SW 1271 (cell line): ENCODE measurements at places on chromosomes 5 and 9.
A peak's percentile ranks its signal among the peaks of the same experiment; 100 is the strongest.

DNA sequence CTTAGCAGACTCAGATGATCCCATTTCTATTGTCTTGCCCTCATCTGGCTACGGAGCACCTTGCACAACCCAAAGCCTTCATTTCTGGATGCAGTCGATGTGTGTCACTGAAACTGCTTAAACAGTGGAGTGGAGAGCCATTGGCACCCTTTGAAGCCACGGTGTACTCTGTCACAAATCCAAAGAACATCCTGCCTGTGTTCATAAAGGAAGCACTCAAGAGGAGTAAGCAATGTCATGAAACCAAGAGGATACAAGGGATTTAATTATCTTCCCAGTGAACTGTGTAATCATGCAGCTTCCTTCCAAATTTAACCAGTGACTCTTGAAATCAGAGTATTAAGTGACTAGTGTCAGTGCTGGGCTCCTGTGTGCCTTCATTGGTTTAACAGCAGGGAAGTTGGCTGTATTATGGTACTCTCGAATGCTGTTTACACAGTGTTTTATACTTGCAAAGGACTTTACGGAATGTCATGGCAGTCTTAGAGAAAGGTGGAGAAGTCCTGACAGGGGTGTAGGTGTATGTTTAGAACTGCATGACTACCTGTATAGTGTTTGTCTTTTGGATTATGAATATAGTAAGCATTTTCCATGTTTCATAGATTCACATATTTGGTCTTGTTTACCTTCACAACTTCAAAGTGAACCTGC is 41.9 kb downstream of the CD180 start:
- DNase-seq: no peak

DNA sequence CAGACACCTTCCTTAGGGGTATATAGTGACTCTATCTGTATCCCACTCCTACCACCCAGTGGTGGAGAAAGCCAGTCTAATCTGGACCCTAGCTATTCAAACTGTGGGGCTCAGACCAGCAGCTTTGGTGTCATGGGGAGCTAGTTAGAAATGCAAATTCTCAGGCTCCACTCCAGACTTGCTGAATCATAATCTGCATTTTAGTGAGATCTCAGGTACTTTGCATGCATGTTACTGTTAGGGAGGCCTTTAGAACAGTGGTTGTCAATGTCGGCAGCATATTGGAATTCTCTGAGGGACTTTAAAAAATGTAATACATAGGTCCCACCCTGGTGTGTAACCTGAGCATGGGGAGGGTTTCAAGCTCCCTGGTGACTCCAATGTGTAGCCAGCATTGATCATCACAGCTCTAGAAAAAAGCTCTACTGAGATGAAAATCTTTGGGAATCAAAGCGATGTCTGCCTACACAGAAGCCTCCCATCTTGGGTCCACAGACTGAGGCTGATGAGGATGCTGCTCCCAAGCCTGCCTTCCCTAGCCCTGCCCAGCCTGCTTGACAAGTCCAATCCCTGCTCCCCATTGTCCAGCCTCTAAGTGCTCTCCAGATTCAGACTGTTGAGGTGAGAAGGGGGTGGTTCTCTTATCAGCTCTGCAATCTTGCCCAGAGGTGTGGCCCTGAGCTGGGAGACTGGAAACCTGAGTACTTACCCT is 11.9 kb upstream of the GM2A start:
- DNase-seq: no peak

DNA sequence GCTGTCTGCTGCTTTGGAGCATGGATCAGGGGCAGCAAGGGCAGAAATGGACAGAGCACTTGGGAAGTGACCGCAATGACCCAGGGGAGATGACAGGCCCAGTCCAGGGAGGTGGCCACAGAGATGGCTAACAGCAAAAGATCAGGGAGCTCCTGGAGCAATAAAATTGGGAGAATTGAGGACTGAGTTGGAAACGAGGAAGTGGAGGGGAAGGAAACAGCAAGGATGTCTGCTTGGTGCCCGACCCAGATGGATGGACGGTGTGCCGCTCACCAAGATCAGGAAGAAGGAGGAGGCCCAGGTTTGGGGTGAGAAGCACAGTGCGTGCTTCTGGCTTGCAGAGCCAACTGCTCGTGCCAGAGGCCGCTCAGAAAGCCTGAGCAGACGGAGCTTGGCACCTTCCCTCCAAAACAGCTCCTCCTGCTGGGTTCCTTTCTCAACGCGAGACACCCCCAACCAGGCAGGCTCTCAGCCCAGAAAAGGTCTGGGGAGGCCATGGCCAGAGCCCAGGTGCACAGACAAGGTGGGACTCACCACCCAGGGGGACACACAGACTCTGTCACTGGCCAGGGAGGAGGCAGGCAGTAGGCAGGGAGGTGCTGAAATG is 1.7 kb upstream of the SLC34A1 start:
- DNase-seq: no peak

GRCh38 chr9:33661176-33661575 is 134.2 kb upstream of the PRSS3 start:
- DNase-seq: no peak

GRCh38 chr5:10995891-10996290 is 234.9 kb upstream of the DAP start:
- no peak for DNase-seq

GRCh38 chr5:135229679-135230132 is 169.3 kb downstream of the MACROH2A1 start:
- no peak for DNase-seq

GRCh38 chr5:11153670-11154382 is 392.8 kb upstream of the DAP start:
- DNase-seq: no peak

- DNase-seq: no peak
Observed at GRCh38 chr9:18721267-18721994, 247.5 kb downstream of the ADAMTSL1 start.

GRCh38 chr5:103450333-103451061 is 112.1 kb downstream of the NUDT12 start:
- peak; percentile 23 for DNase-seq

- DNase-seq: no peak
Observed at GRCh38 chr5:93462916-93463315, 118.1 kb downstream of the NR2F1-AS1 start.

- DNase-seq: no peak
Observed at GRCh38 chr5:109823597-109823996, 133.9 kb downstream of the MAN2A1 start.

DNA sequence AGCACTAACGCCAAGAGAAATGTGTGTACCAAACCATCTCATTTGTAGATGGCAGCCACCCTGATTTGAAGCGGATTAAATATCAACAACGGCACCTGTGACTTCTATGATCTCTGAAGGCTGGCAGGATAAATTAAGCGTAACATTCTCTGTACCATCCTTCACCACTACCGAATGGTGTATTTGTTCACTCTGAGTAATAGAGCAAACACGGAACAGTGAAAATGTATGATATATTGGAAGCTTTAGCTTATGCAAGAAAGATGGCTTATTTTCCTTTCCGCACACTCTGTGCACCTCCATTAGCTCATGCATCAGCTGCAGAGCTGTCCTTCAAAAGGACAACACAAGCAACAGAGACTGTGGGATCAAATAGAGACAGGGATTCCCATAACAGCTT is 431.1 kb downstream of the PRELID2 start:
- DNase-seq: no peak

GRCh38 chr5:120994112-120994511 is 530.0 kb downstream of the PRR16 start:
- DNase-seq: no peak

- DNase-seq: no peak
Observed at GRCh38 chr5:177610131-177610769, 10.3 kb downstream of the B4GALT7 start.

GRCh38 chr5:137836997-137837396 is 30.7 kb upstream of the MYOT start:
- DNase-seq: no peak

DNA sequence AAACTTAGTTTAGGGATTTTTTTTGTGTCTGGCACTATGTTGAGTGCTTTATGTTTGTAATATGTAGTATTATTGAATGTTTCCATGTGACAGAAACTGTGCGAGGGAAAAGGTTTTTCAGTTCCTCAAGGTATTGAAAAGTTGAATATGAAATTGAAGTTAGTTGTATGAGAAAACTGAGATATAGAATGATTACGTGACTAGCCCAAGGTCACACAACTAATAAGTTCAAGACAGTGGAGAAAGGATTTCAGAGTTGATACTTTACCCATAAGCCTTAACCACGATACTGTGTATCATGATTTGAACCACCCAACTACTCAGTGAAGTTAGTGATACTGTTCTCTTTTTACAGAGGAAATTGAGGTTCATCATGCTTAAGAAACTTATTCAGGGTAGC is 5.7 kb downstream of the NIPBL start:
- no peak for DNase-seq

GRCh38 chr5:131281133-131281867 is 17.4 kb downstream of the CDC42SE2 start:
- DNase-seq: no peak

- no peak for DNase-seq
Observed at GRCh38 chr9:18675973-18676372, 202.0 kb downstream of the ADAMTSL1 start.

GRCh38 chr5:110371725-110372041 is 354.8 kb downstream of the TMEM232 start:
- no peak for DNase-seq

DNA sequence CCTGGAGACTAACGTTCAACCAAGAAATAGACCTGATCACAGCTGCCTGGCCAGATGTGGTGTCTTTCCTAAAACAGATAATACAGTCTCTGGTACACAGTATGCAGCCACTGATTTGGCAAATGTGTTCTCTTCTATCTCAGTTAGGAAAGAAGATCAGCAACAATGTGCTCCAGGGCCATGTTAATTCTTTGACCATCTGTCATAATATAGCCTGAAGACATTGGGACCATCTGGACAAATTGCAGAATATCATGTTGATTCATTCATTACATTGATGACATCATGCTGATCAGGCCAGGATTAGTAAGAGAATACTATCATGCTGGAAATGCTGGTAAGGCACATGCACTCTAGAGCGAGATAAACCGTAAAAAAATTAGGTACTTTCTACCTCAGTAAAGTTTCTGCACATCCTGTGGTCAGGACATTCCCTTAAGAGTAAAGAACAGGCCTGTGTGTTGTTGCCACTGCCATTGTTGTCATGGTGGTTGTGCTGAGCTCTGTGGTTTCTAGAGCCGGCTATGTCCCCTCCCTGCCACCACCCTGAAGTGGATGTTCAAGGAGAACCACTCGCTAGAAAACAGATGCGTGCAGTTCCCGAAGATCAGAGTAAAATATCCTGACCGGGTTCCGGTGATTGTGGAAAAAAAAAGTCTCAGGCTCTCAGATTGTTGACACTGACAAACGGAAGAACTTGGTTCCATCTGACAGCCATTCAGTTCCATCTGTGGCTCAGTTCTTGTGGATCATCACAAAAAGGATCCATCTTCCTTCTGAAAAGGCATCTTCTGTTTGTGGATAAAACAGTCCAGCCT is 6.4 kb upstream of the JMY start:
- no peak for DNase-seq

DNA sequence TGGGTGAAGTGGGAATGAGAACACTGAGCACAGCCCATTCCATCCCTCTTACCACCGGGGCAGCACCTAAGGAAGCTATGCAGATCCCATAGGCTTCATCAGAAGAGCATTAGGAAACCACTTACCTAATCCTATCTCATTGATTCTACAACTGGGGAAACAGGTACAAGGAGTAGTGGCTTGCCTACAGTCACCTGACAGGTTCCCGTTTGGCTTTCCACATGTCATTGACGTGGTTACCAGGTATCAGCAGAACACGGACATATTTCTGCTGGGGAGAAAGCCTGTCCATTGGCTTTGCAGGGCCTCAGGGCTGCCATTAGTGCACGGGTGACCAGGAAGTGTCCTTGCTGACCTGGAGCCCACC is 11.3 kb downstream of the AFAP1L1 start:
- no peak for DNase-seq

- no peak for DNase-seq
Observed at GRCh38 chr5:126437721-126438120, 14.5 kb downstream of the GRAMD2B start.

GRCh38 chr5:84091127-84091799 is 293.4 kb downstream of the EDIL3 start:
- no peak for DNase-seq

DNA sequence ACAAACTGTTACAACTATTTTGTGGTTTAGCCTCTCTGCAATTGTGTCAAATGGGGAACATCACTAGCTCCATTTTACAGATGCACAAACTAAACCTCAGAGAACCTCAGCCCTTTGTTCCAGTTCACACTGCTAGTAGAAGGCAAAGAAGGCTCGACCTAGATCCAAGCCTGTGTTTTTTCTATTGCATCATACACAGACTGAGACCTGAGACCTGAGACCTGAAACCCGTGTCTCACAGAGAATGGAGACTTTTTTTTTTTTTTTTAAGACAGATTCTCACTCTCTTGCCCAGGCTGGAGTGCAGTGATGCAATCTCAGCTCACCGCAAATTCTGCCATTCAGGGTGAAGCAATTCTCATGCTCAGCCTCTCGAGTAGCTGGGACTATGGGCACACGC is 120.8 kb downstream of the GALNT10 start:
- DNase-seq: no peak

GRCh38 chr5:68372161-68372560 is 156.6 kb downstream of the PIK3R1 start:
- no peak for DNase-seq

DNA sequence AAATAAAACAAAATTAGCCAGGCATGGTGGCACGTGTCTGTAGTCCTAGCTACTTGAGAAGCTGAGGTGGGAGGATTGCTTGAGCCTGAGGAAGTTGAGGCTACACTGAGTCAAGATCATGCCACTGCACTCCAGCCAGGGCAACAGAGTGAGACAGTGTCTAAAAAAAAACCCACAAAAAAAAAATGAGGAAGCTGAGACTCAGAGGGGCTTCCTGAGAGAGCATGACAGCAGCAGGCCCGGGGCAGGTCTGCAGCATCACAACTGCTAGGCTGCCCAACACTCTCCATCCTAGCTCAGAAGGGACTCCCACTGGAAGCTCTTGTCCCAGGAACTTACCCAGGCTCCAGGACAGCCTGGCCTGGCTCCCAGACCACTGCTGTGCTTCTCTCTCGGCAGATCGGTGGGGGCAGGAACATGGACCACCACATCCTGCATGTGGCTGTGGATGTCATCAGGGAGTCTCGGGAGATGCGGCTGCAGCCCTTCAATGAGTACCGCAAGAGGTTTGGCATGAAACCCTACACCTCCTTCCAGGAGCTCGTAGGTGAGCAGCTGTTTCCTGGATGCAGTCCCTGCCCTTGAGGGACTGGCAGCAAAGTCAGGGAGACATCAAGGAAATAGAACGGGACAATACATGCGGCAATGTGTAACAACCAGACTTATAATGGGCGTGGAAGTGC is 19.1 kb downstream of the PTGS1 start:
- DNase-seq: no peak

- no peak for DNase-seq
Observed at GRCh38 chr9:9305600-9305999, 1307.2 kb downstream of the PTPRD start.

GRCh38 chr5:178690208-178690607 is 40.3 kb downstream of the ZNF354A start:
- no peak for DNase-seq

- DNase-seq: no peak
Observed at GRCh38 chr9:14661421-14662059, 31.7 kb downstream of the ZDHHC21 start.

DNA sequence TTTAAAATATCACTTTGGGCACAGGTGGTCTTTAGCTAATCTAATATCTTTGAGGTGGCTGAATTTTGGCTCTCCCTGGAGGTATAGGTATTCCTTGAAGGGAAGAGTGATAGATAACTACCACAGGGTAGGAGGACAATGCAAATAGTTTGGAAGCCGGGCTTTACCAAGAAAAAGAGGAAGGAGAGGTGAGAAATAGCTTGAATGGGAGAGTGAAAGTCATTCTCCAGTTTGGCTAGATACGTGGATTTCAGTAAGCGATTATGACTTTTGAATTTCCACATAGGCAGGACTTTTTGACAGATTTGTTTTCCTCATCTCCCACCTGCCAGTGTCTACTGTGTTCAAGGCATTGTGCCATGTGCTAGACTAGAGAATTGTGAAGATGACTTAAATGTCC is 45.5 kb downstream of the RASA1 start:
- DNase-seq: no peak
